Lung (tissue), 17 donors: ENCODE measurements at places on chromosomes 5 and 9. TPM values are rescaled to one million over a fixed set of nuclear protein-coding genes. Genes with fewer than 3 reads are reported as not detected.

- no peaks in the 10 kb centered on the region for H3K27me3 ChIP-seq
- H3K36me3 ChIP-seq, result no peaks in the 10 kb centered on the region
- DNase-seq, result no peak
Measured at GRCh38 chr9:123926941-123927340, 3.0 kb downstream of the DENND1A start.

DNA sequence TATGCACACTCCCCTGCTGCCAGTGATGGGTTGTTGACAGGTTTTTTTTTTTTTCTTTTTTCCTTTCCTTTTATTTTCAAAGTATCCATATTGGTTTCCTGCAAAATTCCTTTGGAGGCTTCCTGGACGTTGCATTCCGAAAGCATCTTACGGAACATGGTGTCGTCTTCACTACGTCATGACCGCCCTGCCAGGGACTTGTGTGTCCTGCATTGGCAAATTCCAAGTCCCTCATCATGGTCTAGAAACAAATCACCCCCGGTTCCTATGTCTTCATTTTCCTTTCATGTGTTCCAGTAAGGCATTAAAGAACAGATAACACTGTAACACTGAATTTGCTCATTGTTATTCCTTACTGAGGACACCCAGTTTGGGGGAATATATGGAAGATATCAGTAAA, 35.0 kb upstream of the ADAMTSL1 start:
- no peak overlapping the region for H3K27ac ChIP-seq
- no peaks in the 10 kb centered on the region for H3K27me3 ChIP-seq
- DNase-seq, result no peak
- H3K36me3 ChIP-seq, result no peaks in the 10 kb centered on the region
- peaks cover 7% of the 10 kb centered on the region for H3K4me1 ChIP-seq
- no peak overlapping the region for H3K4me3 ChIP-seq

- DNase-seq, result no peak
- no peaks in the 10 kb centered on the region for H3K27me3 ChIP-seq
- peaks cover 14% of the 10 kb centered on the region for H3K4me1 ChIP-seq
- H3K36me3 ChIP-seq, result no peaks in the 10 kb centered on the region
- peak overlapping the region; percentile 99 for H3K27ac ChIP-seq
Measured at GRCh38 chr5:142356349-142356715, 31.5 kb upstream of the SPRY4 start.

DNA sequence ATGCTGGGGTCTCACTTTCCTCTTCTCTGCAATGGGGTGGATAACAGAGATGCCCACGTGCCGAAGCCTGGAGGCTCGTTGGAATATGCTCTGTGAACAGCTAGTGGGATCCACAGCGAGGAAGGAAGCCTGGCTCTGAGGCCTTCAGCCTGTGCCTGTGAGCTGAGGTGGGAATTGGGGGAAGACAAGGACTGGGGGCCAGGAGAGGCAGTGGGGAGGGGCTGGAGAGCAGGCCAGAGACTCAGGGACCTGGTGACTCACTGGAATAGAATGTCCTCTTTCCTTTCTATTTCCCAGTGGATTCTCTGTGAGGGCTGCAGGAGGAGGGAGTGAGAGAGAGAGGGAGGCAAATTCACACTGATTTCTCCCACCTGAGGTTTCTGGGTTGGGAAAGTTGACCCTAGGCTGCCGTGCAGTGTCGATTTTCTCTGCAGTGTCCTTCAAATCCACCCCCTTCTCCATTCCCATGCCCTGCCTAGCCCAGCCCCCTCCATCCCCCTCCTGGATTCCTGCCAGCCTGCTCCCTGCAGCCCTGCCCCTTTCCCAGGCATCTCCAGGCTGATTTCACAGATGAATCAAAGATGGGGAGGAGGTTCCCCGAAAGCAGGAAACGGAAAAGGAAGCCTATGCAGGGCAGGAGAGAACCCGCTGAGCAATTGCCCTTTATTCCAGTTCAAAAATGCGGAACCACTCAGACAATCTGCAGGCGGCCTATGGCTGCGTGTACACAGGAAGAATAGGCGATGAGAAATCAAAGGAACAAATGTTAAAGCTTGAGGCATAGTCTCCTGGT, 1.4 kb upstream of the SPAAR start:
- peak; percentile 87 for DNase-seq
- H3K4me3 ChIP-seq, result no peak overlapping the region
- H3K27ac ChIP-seq, result peak overlapping the region; percentile 99
- H3K36me3 ChIP-seq, result no peaks in the 10 kb centered on the region

GRCh38 chr9:135907006-135907430, 328 bp downstream of the CAMSAP1 start:
- H3K27me3 ChIP-seq, result no peaks in the 10 kb centered on the region
- peak; percentile 22 for DNase-seq
- H3K4me1 ChIP-seq, result peaks cover 20% of the 10 kb centered on the region
- H3K4me3 ChIP-seq, result peak overlapping the region; percentile 84
- H3K36me3 ChIP-seq, result no peaks in the 10 kb centered on the region
- H3K27ac ChIP-seq, result no peak overlapping the region

- no peak for DNase-seq
- no peaks in the 10 kb centered on the region for H3K36me3 ChIP-seq
- no peaks in the 10 kb centered on the region for H3K27me3 ChIP-seq
- peaks cover 25% of the 10 kb centered on the region for H3K4me1 ChIP-seq
- H3K27ac ChIP-seq, result no peak overlapping the region
Measured at GRCh38 chr5:66840511-66841013, 244.4 kb downstream of the MAST4 start.

DNA sequence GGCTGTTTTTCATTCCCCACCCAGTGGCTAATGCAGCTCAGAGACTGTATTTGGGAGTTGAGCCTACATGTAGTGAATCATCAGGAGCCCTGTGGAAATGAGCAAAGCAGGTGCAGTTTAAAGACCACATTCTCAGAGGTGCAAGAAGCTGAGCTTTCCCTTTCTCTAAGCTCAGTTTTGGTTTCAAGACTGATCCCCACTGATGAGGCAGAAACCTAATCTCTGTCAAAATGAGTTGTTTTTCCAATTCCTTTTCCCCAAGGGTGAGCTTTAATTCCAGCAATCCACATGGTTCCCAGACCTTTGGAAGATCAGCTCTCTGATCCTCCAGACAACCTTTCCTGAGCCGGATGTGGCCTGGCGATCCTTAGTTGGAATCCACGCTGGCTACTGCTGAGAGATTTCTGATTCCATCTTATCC, 420.5 kb downstream of the EBF1 start:
- no peaks in the 10 kb centered on the region for H3K4me1 ChIP-seq
- H3K4me3 ChIP-seq, result no peak overlapping the region
- no peaks in the 10 kb centered on the region for H3K27me3 ChIP-seq
- H3K27ac ChIP-seq, result no peak overlapping the region
- no peak for DNase-seq

GRCh38 chr5:14983666-14984441, 112.3 kb upstream of the ANKH start:
- no peak overlapping the region for H3K4me3 ChIP-seq
- no peaks in the 10 kb centered on the region for H3K27me3 ChIP-seq
- no peak overlapping the region for H3K27ac ChIP-seq
- no peaks in the 10 kb centered on the region for H3K36me3 ChIP-seq
- DNase-seq, result no peak

GRCh38 chr9:79120941-79121340, 450.8 kb upstream of the TLE4 start:
- H3K4me3 ChIP-seq, result no peak overlapping the region
- no peak for DNase-seq
- H3K4me1 ChIP-seq, result no peaks in the 10 kb centered on the region
- H3K36me3 ChIP-seq, result no peaks in the 10 kb centered on the region
- H3K27me3 ChIP-seq, result no peaks in the 10 kb centered on the region
- H3K27ac ChIP-seq, result no peak overlapping the region

- no peak for DNase-seq
- no peaks in the 10 kb centered on the region for H3K27me3 ChIP-seq
- no peak overlapping the region for H3K4me3 ChIP-seq
- H3K36me3 ChIP-seq, result no peaks in the 10 kb centered on the region
- no peak overlapping the region for H3K27ac ChIP-seq
- H3K4me1 ChIP-seq, result peaks cover 6% of the 10 kb centered on the region
Measured at GRCh38 chr5:139063664-139064054, 134.5 kb downstream of the SIL1 start.

- no peaks in the 10 kb centered on the region for H3K27me3 ChIP-seq
- no peak for DNase-seq
- no peak overlapping the region for H3K27ac ChIP-seq
- H3K4me3 ChIP-seq, result no peak overlapping the region
- peaks cover 2% of the 10 kb centered on the region for H3K36me3 ChIP-seq
- H3K4me1 ChIP-seq, result no peaks in the 10 kb centered on the region
Measured at GRCh38 chr9:123174887-123175518, 93.4 kb downstream of the STRBP start.

- DNase-seq, result no peak
- no peaks in the 10 kb centered on the region for H3K4me1 ChIP-seq
- H3K36me3 ChIP-seq, result peaks cover 12% of the 10 kb centered on the region
- H3K27me3 ChIP-seq, result no peaks in the 10 kb centered on the region
- H3K27ac ChIP-seq, result no peak overlapping the region
Measured at GRCh38 chr5:39019254-39019653, 54.9 kb downstream of the RICTOR start.

Gene PFN3
- total RNA-seq, result not detected

Gene ANKRD34B
- 0.34 TPM for total RNA-seq

Gene GFI1B
- total RNA-seq, result 0.25 TPM
